ENCODE measurements at places on chromosomes 5 and 9. TPM values are rescaled to one million over a fixed set of nuclear protein-coding genes. Genes with fewer than 3 reads are reported as not detected.

Gene PCDHA12
- total RNA-seq = 1.7 TPM

Gene PRSS3
- 0.99 TPM for total RNA-seq

Gene TMEM174
- total RNA-seq = not detected

Gene CCDC180
- 15.0 TPM for total RNA-seq

- no peak for DNase-seq
Observed at GRCh38 chr9:98873951-98874371, 66.5 kb downstream of the GALNT12 start.

DNA sequence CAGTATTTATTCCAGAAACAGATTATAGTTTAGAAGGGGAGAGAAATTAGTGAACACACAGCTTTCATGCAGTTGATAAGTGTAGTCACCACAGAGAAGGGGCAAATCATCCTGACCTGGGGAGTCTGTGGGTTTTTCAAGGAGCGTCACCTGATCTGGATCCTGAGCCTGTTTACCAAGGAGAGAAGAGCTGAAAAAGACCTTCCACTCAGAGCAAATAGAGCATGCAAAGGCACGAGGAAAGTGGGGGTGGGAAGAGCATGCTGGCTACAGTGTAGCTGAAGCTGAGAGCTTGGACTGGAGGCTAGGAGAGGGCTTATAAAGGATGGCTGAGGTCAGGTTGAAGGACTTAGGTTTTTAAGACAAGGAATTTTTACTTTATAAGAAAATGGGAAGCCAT, 30.4 kb downstream of the ACO1 start:
- DNase-seq = no peak

GRCh38 chr5:316210-317085, 5.1 kb upstream of the AHRR start:
- DNase-seq = no peak

DNA sequence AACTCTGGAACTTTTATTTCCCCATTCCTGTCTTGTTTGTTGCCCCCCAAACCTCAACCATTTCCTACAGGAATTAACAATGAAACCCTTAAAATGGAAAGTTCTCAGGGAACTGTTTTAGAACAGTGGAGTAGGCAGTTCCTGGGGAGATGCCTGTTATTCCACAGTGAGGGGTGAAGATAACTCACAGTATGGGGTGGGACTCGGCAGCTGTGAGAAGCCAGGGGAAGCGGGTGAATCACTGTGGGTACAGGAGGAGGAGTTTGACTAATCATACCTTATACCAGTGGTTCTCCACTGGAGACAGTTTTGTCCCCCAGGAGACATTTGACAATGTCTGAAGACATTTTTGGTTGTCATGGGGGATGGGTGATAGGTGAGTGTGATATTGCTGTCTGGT, 36.9 kb upstream of the GLRA1 start:
- DNase-seq = peak; percentile 34

GRCh38 chr5:133977858-133978257, 9.4 kb upstream of the C5orf15 start:
- no peak for DNase-seq

- DNase-seq = no peak
Observed at GRCh38 chr9:98940276-98940675, 3.4 kb upstream of the COL15A1 start.

Gene STPG3
- total RNA-seq = not detected

DNA sequence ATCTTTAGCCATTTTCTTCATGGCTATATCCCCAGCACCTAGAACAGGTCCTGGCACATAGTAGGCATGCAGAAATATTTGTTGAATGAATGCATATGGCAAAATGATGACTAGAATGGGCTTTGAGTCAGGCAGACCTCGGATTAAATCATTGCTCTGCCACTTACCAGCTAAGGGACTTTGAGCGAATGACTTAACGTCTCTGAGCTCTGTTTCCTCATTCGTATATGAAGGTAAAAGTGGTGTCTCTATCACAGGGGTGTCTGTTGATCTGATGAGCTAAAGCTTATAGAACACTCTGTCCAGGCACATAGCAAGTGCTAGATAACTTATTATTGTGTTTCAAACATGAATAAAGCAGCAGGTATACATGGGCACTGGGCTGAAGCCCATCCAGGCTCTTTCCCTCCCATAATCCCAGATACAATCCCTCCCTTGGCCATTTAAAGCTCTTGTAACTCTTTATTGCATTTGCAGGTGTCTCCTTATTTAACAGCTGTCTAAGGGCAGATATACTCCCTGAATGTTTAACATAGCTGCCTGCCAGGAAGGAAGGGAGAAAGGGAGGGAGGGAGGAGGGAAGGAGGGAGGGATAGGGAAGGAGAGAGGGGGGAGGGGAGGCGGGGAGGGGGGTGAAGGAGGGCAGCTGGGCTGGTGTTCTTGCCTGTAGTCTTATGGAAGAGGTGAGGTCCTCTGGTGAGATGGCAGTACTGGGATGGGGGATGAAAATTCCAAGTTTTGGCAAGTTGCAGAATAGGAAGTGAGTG, 23.2 kb upstream of the STXBP1 start:
- DNase-seq = no peak

Gene GMCL2
- total RNA-seq = not detected

Gene CD74
- total RNA-seq = 595 TPM

DNA sequence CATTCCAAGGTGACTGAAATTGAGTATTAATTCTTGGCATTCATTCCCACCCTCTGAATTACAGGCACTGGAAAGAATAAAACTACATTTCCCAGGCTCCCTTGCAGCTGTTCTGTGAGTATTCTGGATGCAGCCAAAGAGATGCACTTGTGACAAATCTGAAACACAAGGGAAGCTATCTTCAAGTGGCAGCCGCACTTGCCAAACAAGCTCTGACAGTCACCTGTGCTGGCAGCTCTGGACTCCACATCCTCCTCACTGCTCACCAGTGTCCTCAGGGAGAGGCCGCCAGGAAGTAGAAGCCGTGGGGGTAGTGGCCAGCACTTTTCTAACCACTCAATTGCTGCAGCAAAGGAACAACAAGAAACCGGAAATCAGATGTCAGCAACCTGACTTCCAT, 275.0 kb downstream of the NR2F1-AS1 start:
- DNase-seq = no peak

DNA sequence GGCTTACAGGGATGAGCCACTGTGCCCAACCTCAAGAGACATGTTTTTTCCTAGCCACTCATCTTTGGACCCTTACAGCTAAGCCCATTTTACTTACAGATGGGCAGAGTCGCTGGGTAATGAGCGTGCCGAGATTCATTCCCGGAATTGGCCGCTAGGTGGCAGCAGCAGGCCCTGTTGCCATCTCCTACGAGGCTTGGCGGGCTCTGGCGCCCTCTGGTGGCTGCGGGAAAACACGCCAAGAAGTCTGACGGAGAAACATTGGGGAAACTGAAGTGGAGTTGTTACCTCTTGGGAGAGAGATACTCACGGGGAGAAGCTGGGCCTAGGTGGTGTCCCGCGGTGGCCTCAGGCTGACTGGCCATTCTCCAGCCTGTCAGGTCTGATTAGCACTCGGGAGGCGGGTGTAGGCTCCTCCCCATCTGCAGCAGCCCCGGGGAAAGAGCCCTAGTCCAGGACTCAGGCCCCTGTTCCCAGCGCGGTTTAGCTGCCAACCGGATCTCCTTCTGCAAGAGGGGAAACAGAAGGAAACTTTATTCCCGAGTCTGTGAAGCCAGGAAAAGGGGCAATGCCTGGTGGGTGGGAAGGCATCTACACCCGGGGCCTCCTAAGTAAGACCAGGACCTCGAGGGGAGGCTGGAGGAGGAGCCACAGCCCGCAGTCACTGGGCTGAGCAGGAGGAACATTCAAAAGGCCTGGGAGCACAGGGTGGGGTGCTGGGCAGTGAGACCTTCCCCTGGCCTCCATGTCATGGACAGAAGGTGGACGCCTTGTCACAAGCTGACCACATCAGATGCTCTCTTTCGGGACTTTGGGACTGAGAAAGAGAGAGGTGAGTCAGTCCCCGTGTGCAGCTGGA, 9.7 kb downstream of the PTGES2 start:
- DNase-seq = peak; percentile 97

Gene PIP5K1B
- total RNA-seq = 1.7 TPM

DNA sequence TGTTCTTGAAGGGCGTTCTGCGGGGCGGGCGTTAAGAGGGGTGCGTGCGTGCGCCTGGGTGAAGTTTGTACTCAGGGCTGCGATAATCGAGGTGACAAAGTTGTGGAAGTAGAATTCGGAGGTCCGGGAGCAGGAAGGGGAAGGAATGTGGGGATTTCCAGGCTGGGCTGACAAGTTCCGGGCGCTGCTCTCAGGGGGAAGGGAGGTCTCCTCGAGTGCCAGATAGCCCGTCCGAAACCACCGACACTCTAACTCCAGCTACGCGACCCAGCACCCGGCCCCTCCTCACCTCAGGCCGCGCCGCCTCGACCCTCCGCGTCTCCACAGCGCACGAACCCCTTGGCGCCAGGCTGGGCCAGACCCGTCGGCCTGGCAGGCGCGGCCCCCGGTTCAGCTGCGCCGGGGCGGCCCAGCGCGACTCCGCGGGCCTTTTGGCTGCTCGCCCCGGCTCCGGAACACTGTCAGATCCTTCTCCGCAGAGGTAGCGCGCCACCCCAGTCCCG, at the start of gene IL6ST:
IL6ST (minus strand) TSS at position 469 of the 503 bp plus-strand sequence. CDS start 18,685 bp downstream, outside the sequence.
- DNase-seq = no peak

DNA sequence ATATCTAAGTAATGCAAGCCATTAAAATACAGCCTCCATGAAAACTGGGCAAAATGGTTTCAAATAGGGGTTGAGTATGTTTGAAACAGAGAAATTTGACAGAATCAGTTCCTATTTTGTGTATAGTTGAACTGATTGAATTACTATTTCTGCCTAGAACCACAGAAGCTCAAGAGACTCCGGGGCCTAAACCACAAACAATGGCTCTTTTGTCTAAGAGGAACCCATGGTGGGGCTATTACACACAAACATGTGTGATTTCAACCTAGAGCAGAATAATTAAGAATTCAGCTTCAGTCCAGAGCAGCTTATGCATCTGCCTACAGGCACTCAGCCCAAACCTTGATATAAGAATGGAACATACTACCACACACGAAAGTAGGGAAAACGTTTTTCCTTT, 171.2 kb upstream of the MPDZ start:
- DNase-seq = no peak

- DNase-seq = no peak
Observed at GRCh38 chr9:116786737-116787136, 99.6 kb downstream of the TRIM32 start.

Gene ANKRD31
- total RNA-seq = 0.06 TPM

DNA sequence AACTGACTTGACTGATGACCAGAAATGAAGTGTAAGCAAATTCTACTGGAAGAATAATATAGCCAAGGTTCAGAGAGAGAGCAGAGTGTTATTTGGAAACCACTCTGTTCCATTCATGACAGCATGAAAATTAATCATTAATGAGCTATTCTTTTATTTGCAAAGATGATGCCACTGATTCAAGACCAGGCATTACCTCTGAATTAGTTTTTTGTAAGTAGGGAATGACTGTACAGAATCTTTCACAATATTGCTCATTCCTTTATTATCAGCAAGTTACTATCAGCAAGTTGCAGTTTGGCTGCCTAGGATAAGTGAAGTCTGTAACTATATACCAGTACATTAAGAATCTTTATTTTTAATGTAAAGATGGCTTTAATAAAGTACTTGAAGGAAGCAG, 75.1 kb upstream of the RGMB start:
- DNase-seq = no peak

Gene PHF24
- 0.78 TPM for total RNA-seq

DNA sequence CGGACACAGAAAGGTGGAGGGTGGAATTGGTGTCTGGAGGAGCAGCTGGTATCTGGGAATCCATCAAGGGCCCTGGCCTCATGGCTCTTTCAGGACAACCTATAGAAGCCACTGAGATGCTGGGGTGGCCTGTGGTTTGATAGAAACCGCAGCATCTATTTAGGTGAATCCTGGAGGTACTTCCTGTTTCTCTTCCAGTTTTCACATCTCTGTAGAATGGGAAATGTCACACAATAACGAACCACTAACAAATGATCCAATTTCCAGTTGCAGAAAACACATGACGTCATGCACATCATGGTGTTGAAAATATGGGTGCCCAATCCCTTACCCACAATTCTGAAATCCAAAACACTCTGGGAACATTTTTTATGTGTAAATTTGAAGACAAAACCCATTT, 52.2 kb downstream of the ROPN1L start:
- DNase-seq = no peak

GRCh38 chr5:173717959-173718358, 101.5 kb upstream of the BOD1 start:
- DNase-seq = no peak

Gene NUTM2G
- total RNA-seq = not detected

GRCh38 chr9:123928533-123929176, 1.3 kb downstream of the DENND1A start:
- peak; percentile 3 for DNase-seq

DNA sequence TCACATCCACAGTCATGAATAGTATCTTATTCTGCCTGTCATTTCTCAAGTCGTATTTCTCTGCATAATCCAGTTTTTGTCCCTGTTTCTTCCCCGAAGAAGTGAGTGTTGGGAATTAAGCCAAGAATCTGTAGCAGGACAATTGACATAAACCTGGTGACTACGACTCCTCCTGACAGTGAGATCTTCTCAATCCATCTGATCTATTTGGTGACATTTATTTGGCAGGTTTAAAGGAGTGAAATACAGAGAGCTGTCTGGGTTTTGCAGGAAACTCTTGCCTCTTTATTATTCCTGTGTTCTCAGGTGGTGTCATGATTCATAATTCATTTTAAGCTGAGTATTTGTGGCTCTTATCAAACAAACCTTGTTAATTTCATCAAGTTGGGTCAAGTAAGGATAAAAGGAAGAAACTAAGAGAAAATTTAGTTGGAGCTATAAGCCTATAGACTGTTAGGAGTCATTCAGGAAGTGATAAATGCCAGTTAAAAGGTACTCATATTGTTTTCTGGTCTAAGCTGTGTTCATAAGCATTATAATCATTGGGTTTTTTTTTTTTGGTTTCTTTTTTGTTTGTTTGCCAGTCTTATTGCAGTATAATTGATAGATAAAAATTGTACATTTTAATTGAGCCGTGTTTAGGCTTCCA, 95.9 kb upstream of the PCSK1 start:
- DNase-seq = no peak

Gene IFNB1
- not detected for total RNA-seq

DNA sequence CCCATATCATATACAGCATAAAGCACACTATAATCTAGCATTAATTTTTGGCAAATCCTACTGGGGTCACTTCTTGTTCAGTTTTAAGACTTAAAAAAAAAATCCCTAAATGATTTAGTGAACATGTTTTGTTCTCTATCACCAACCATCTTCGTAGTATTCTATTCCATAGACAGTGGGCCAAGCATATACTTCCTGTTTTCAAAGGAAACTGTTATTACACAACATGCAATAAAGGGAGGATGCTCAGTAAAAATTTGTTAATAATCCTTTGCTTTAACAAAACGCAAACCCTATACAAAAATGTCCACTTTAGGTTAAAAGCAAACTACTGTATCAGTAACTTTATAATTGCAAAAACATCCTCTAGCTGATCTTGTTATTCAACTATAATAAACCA, 13.0 kb downstream of the CCNH start:
- no peak for DNase-seq

Gene ZNF354C
- total RNA-seq = 6.5 TPM

Gene MAMDC2
- 118 TPM for total RNA-seq

Measured in esophagus muscularis mucosa (tissue), 4 donors.